ENCODE measurements at places on chromosomes 6 and 20. TPM values are rescaled to one million over a fixed set of nuclear protein-coding genes. Genes with fewer than 3 reads are reported as not detected.

The RIPOR3 gene
- 6.5 TPM for polyA plus RNA-seq

The FNDC11 gene
- polyA plus RNA-seq = 0.98 TPM

The TNXB gene
- 2.5 TPM for polyA plus RNA-seq

The COX4I2 gene
- 1.5 TPM for polyA plus RNA-seq

The HTR1B gene
- polyA plus RNA-seq = 0.30 TPM

The FAM210B gene
- 43.1 TPM for polyA plus RNA-seq

The HLA-DRB5 gene
- 15.3 TPM for polyA plus RNA-seq

The SLC17A4 gene
- 1.3 TPM for polyA plus RNA-seq

The PCED1A gene
- 59.9 TPM for polyA plus RNA-seq

GRCh38 chr6:80886475-80886874 is 780.0 kb downstream of the BCKDHB start:
- DNase-seq = no peak

- no peak for DNase-seq
These were observed 42.8 kb upstream of the ARFGEF2 start for GRCh38 chr20:48878534-48879248.

DNA sequence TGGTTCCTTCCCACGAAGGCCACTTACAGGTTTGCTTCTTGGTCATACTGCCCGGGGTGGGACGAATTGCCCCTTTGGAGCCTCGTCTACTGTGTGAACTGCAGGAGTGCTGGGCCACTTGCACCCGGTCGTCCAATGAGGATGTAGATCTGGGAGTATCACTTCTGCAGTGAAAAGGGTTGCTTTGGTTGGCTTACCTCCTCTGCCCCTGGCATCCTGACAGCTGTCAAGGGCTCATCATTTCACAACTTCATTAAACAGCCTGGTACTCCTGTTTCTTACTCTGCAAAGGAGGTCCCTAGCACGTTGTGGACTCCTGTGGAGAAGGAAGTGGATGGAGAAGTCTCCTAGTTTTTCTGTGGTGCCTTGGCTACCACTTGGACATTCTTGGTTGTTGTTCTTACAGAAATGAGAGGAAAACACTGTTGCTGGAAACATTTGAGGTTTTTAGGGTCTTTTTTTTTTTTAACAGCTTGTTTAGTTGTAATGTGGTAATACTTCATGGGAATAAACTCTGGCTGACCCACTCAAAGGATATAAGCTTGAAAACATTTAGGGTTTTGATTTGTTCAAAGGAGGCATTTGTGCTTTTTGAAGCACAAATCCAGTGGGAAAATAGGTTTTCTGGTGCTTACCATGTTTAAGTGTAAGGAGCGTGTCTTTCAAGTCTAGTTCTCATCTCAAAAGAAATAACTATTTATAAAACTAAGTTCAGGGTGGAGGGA is 60.7 kb downstream of the AKAP12 start:
- no peak for DNase-seq

GRCh38 chr20:5160882-5161281 is 34.1 kb downstream of the CDS2 start:
- no peak for DNase-seq

DNA sequence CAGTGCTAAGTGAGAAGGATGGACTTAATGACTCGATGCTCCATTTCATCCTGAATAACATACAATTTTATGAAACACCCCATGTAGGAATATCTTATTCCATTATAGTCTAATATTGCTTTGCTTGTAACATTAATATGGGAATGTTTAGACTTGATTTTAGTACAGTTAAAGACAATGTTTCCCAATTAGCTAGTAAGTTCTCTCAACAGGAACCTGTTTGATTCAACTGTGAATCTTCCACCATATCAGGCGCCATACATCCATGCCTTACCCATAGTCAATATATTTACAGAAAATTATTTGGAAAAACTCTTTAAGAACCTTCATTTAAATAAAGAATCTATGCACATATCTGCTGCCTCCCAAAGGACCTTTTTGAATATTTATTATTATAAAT is 3.3 kb downstream of the NDRG3 start:
- DNase-seq = no peak

DNA sequence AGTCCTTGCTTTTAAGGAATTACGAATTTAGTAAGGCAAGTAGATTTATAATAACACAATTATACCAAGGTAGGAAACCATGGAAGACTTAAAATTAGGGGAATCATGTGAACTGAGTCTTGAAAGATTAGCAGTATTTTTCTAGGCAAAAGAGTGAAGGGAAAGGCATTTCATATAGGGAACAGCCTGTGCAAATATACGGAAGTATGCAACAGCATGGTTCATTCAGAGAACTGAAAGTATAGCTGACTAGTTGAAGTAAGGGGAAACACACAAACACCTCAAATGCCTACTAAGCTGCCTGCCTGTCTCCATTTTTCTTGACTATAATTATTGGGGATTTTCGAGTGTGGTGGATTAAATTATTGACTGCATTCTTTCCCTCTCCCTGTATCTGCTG is 39.0 kb upstream of the ECHDC1 start:
- DNase-seq = no peak
